Left lobe of liver (tissue), 2 donors: ENCODE measurements at places on chromosomes 4 and X.

- no peak for DNase-seq
Observed at GRCh38 chrX:97211070-97211469, 327.4 kb downstream of the RPA4 start.

- no peak for DNase-seq
Observed at GRCh38 chr4:69470561-69470960, 25.1 kb downstream of the UGT2B4 start.

- no peak for DNase-seq
Observed at GRCh38 chrX:150199181-150199580, 163.9 kb upstream of the MAMLD1 start.

GRCh38 chr4:81146466-81146865 lies 68.6 kb downstream of the PRKG2 start:
- no peak for DNase-seq

DNA sequence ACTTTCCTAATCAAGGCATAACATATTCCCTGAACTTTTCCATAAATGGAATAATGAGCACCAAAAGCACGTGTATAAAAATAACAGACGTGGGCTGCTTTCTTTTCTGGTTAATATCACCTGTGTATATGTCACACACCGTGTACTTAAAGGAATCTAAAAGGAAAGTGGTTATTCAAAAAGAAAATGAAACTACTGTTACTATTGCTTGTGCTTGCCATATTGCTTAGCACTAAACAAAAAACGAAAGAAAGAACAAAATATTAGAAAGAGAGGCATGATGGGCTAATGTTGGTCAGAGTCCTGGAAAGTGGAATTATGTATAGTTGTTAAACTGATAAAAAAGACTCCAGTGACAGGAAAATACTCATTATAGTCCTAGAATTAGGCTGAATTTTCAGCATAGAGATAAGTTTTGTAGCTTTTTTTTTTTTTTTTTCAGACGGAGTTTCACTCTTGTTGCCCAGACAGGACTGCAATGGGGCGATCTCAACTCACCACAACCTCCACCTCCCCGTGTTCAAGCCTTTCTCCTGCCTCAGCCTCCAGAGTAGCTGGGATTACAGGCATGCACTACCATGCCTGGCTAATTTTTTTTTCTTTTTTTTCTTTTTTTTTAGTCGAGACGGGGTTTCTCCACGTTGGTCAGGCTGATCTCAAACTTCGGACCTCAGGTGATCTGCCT lies 123.2 kb downstream of the PABPC4L start:
- DNase-seq: no peak

GRCh38 chr4:26993539-26993938 lies 132.9 kb downstream of the STIM2 start:
- no peak for DNase-seq

DNA sequence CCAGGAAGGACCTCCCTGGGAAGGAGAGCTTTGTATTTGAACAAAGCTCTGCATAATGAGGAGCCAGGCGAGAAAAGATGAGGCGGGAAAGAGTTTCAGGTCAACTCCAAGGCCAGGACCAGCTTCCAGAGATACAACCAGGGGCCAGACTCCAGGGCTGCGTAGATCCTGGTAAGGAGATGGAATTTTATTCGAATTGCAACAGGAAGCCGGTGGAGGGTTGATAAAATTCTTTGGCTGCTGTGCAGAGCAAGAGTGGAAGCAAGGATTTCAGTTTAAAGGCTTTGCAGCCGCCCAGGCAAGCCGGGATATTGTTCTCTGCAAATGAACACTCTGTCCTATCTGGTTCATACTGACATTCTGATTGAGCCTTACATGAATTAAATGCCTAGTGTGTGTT lies 40.2 kb upstream of the CBR4 start:
- no peak for DNase-seq

- peak; percentile 31 for DNase-seq
Observed at GRCh38 chr4:8705161-8706145, 112.9 kb downstream of the CPZ start.

GRCh38 chrX:122703762-122704161 lies 480.3 kb upstream of the GRIA3 start:
- DNase-seq: no peak

GRCh38 chr4:121877041-121877773 lies 6.9 kb upstream of the BBS7 start:
- no peak for DNase-seq
